ENCODE measurements at places on chromosomes 2 and 18. TPM values are rescaled to one million over a fixed set of nuclear protein-coding genes. Genes with fewer than 3 reads are reported as not detected.

Gene FOXI3
- not detected for polyA plus RNA-seq

DNA sequence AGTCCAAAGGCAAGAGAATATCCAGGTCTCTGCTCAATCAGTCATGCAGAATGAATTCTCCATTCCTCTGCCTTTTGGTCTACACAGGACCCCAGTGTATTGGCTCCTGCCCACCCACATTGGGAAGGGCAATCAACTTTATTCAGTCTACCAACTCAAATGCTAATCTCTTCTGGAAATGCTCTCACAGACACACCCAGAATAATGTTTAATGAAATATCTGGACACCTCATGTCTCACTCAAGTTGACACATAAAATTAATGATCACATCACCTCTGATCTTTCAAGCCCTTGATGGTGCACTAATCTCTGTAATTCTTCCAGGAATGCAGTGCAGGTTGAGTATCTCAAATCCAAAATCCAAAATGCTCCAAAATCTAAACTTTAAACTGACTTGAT lies 315.6 kb downstream of the HRH4 start:
- no peak for DNase-seq

DNA sequence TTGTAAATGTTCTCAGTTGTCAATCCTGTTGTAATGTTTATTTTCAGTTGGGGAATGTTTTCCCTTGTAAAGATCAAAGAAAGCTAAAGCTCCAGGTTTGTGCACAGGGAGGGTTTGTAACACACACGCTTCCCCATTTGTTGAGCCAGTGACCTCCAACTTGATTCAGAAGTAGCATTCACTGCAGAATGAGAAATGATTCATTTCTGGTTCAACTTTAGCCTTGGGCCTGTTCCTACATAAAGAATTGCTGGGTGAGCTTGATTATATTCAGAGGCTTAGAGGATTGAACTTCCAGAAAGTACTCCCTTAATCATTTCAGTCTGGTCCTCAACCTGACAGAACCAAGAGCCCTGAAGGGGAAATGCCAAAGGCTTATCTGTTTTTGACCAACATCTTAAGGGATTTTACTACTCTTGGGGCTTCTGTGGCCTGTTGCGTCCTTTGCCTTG lies 70.6 kb upstream of the CAVIN2 start:
- no peak for DNase-seq

DNA sequence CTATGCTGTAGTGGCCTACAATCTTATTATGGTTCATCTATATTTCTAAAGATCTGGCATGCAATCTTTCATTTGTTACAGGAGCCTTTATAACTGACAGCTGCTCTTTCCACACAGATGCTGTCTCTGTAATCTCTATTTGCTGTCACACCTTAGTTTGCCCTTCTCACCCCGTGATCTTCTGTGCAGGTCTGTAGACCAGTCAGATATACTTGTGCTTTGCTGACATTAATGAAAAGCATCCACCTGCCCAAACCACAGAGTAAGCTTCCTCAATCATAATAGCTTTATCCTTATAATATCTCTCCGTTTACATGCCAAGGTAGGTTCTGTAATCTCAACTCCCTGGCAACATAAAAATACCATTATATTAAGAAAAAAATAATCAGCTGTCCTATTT lies 122.4 kb downstream of the GRB14 start:
- no peak for DNase-seq

Gene SP5
- not detected for polyA plus RNA-seq

Measured in AG04450 (cell line).